Motor neuron (in vitro differentiated cells): ENCODE measurements at places on chromosomes 7 and 10. TPM values are rescaled to one million over a fixed set of nuclear protein-coding genes. Genes with fewer than 3 reads are reported as not detected.

DNA sequence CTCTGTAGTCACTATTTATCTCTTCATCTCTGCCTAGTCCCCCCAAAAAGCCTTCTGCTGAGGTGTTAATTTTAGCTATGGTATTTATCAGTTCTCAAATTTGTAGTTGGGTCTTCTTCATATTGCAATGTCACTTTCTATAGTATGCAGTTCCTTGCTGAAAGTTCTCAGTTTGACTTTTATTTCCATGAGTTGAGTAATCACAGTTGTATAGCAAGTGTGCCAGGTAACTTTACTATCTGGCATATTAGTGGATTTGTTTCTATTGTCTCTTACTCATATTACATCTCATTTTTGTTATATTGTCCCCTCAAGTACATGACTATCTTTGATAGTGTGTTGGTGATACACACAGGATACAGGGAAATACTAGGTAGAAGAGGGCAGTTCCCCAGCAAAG is 152.8 kb downstream of the CUBN start:
- ATAC-seq, result no peak

GRCh38 chr7:475951-476441 is 43.6 kb downstream of the PDGFA start:
- no peak for ATAC-seq

DNA sequence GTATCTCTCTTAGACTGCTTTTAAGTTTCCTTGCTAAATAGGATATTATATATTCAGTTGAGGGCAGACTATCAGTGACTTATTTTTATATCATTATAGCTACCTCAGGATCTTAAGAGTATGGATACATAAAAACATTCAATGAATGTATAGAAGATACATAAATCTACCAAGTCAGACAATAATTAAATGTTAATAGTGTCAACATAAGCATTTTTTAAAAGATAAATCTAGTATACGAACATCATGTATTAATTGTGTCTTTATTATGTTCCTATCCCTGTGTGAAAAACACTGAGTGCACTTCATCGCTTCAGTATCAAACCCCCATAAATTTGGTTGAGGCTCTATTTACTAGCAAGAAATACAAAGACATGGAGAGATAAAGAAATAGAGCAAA is 242.8 kb downstream of the CRPPA start:
- no peak for ATAC-seq

DNA sequence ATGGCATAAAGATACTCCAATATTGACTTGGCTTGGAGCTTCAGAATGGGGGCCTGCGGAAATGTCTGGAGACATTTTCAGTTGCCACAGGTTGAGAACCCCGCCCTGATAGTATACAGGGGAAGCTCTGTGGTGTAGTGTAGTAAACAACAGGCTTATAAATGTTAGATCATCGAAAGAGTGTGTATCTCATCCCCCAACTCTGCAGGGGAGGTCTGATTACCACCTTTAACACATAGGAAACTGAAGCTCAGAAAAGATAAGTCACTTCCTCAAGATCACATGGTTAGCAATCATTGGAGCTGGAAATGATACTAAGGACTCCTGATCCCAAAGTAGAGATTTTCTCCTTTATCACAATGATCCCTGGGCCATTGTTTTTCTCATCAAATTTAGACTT is 144.5 kb upstream of the BMPER start:
- ATAC-seq, result no peak

DNA sequence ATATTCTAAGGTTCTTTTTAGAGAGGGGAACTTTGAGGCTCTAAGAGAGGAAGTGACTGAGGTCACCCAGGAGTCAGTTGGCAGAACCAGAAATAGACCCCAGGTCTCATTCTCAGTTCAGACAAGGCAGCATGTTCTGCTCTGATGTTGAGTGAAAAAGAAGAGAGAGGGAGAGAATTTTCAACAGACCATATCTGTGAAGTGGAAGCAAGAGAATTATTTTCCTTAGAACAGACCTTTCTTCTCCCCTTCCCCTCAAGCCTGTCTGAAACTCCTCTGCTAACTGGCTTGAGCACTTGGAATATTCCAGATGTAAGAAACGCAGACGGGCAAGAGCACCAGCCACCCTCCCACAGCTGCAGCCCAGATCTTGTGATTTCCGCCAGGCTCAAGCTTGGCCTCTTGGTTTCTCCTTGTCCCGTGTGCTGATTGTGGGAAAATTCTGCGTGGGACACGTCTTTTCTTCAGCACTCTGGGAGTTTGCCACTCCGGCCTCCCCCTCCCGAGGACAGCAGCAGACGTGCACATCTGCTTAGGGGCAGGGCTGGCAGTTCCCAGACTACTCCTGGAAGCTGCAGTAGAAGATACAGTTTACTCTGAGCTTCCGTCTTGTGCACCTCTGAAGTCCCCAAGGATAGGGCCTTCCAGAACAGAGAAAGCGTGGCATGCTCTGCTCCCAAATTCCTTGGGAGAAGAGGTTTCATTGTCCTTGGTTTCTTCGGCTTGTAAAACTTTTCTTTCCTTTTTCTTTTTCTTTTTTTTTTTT is 22.7 kb upstream of the IKZF1 start:
- ATAC-seq, result no peak

GRCh38 chr10:86868353-86868752 is 89.1 kb downstream of the MMRN2 start:
- peak; percentile 86 for ATAC-seq

- no peak for ATAC-seq
Observed at GRCh38 chr7:140734096-140734495, 37.6 kb downstream of the NDUFB2 start.

Gene LRRN3
- 25.7 and 26.1 TPM in 2 replicates for total RNA-seq

Gene HERPUD2
- 15.4 and 15.6 TPM in 2 replicates for total RNA-seq
